ENCODE measurements at places on chromosomes 6 and 20. TPM values are rescaled to one million over a fixed set of nuclear protein-coding genes. Genes with fewer than 3 reads are reported as not detected.

DNA sequence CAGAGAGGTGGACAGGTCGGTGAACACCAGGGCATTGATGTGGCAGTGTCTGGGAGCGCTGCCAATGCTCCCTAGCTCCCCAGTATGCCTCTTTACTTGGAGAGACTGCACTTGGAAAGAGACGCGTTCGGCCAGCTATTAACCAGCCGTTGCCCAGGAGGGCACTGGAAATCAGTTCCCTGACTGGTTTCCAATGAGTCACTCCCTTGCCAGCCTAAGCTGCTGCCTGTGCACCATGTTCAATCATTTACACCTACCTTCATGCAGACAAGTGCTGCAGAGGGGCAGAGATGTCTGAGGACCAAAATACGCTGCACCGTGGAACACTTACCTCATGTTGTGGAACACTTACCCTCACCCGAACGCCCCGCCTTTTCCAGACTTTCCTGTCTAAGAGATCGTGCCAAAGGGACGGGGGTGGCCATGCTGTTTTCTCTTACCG lies 151.6 kb downstream of the SOBP start:
- no peak for DNase-seq

DNA sequence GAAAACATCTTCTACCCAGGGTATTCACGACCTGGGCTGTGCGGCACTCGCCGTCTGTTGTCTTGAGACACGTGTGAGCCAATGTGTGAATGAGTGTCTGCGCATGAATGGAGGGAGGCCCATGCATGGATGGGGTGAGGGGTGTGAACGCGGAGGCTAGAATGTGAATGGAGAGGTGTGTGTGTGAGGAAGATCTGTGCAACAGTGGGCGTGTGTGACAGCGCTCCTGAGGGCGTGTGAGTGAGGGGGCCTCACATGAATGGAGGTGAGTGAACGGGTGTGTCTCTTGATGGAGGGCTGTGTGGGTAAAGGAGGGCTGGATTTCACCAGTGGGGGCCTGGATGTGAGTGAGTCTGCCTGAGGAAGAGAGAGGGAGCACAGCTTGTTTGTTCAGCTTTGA lies 146.0 kb downstream of the LRFN2 start:
- DNase-seq: no peak

DNA sequence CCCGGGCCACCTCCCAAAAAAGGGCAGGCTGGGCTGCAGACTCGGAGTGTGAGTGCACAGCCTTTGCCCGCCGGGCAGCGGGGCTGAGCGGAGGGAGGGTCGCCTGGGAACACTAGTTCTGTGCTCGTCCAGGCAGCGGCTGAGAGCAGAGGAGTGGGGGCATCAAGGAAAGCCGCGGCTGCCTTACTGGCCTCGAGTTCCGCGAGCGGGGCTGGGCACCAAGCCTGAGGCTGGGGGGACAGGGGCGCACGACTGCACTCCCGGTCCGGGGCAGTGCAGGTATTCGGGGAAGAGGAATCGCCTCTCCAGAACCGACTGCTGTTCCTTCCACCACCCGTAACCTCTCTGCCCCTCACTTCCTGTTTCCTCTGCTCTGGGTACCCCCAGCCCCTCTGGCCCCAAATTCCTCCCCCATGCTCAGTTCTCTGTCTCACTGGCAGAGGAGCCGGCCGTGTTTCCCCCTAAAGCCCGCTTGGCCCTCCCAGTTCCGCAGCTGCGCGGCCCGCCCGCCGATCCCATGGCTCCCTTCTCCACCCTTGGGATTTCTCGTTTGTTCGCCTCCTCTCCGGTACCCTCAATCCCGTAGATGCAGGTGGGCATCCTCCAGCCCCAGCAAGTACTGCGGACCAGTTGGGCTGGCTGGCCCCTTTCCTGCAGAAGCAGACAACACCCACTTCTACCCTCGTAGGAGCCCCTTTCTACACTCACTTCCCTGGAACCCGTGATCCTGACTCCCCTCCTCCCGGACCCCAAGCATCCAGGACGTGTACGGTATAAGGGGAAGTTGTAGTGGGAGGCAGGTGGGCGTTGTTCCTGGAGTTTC lies 5.1 kb downstream of the RING1 start:
- no peak for DNase-seq

The CLDN20 gene
- not detected for total RNA-seq

The C6orf141 gene
- total RNA-seq: not detected

All from T-helper 17 cell (primary cell).